ENCODE measurements at places on chromosomes 3 and 15.

DNA sequence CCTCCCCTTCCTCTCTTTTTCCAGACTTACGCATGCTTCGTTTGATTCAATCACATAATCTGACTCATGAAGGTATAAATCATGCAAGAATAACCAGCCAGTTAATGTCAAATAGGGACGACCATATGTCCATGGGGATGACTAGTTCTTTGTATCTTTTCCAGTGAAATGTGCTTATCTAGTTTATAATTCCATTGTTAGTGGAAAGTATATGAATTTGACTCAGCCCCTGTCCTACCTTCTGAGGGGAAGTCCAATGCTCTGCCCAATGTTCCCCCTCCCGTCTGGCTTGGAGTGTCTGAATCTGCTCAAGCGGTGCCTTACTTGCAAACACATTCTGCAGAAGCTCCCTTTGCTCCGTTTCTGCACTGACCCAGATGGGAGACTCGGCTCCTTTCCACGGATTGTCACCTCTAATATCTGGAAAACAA lies 55.0 kb upstream of the EPHB3 start:
- no peak for DNase-seq

DNA sequence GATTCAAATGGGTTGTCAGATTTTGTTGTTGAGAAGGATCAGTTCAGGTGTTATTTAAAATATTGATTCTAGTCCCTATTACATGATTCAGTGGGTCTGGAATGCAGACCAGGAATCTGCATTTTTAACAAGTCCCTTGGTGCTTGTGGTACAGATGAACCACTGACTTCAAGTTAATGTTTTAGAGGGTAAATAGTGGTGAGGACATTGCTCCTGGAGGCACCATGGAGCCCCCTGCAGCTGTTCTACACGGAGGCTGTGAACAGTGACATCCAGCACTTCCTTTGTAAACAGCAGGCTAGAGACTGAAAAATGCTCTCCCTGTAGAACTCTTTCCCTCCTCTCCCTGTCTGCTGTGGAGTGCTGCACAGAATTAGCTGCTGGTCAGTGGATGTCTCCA lies 4.8 kb upstream of the FSIP1 start:
- DNase-seq: no peak

- DNase-seq: no peak
Measured at GRCh38 chr15:45747426-45747825, 112.6 kb downstream of the SQOR start.

DNA sequence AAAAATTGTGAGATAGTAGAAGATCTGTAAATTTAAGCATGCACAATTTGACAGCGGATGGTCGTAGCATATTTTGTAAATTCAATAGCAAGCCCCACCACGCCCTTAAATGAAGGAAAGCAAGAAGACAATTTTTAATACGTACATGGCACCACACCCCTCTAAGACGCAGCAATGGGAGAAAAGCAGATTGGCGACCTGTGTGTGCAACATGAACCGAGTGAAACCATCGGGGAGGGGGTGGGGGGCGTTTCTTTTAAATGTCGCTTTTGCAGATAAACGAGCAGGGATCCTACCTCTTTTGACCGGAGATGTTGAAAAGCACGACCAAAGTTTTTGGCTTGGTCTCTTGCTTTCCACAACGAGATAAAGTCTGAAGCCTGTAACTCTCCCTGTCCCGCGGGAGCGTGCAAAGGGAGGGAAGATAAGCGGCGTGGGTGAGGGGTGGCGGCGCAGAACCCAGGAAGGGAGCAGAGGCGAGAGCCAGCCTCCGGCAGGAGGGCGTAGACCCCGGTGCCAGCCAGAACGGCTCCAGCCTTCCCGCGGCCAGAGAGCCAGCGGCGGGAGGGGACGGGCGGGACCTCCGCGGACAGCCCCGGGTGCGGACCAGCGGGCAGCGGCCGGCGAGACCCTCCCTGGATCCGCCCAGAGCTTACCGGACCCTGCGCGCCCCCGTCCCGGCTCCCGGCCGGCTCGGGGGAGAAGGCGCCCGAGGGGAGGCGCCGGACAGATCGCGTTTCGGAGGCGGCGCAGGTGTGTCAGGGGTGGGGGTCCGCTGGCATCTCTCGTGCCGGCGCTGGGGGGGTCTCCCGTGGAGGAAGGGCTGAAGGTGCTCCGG lies at the start of gene CHL1:
CHL1 (plus strand) TSS at position 453 of the 838 bp plus-strand sequence. CDS start 123,014 bp downstream, outside the sequence.
- no peak for DNase-seq

- DNase-seq: no peak
Measured at GRCh38 chr15:76176487-76177085, 116.8 kb downstream of the TMEM266 start.

DNA sequence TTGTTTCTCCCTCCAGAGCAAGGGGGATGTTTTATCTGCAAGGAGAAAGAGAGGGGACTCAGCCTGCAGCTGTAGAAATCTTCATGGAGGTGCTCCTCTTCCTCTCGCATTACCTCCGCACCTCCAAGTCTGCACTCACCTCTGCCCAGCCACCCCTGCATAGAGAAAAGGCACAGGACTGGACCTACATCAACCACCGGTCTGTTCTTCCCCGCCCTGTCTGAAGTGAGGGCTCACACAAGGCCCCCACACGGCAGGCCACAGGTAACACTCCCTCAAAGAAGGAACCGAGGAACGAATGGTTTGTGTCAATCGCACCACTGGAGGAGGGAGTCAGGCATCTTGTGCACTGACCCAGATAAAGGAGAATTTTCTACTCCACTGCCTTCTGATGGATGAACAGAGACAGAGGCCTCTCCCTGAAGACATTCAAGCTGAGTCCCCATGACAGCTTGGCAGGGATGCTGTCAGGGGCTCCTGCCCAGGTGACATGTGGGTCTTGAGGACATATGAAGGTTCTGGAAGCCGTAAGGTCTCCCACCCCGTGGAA lies 260.3 kb downstream of the XXYLT1 start:
- no peak for DNase-seq

GRCh38 chr15:40337597-40337996 lies 3.1 kb downstream of the CCDC9B start:
- DNase-seq: no peak

- DNase-seq: no peak
Measured at GRCh38 chr3:178384321-178385230, 151.7 kb upstream of the KCNMB2 start.

GRCh38 chr3:170355738-170356595 lies 1.5 kb upstream of the SKIL start:
- DNase-seq: peak; percentile 2

DNA sequence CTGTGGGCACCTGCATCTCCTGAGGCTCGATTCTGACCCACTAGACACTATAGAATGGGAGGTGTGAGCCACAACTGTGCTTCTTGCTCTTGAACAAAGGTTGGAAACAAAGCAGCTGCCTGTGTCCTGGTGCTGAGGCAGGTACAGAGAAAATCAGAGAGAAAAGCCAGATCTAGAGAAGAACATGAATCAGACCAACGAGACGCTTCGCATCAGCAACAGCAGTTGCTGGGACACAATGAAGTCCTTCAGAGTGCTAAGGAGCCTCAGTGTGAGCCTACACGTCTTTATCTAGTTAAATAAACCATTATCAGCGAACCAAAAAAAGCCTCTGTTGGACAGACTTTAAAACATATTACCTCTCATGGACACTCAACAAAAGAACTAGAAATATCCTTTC lies 86.3 kb upstream of the MEX3B start:
- DNase-seq: no peak

- no peak for DNase-seq
Measured at GRCh38 chr3:113630956-113631542, 65.4 kb downstream of the USF3 start.

DNA sequence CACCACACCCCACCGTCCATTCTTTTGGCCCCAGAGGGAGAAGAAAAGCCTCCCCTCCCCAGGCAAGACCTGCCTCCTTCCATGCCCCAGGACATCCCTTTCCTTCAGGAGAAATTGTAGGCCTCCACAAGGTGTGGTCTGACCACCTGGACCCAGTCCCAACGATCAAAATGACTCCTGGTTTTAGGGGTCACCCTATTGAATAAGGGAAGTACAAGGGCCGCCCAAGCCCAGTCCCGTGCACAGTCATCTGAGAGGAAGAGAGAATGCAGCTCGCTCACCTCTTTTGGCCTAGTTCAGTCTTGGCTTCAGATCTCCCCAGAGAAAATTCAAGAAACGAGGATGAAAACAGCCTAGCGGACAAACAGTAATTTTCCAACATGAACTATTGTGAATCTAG lies 249.1 kb downstream of the UACA start:
- DNase-seq: no peak

DNA sequence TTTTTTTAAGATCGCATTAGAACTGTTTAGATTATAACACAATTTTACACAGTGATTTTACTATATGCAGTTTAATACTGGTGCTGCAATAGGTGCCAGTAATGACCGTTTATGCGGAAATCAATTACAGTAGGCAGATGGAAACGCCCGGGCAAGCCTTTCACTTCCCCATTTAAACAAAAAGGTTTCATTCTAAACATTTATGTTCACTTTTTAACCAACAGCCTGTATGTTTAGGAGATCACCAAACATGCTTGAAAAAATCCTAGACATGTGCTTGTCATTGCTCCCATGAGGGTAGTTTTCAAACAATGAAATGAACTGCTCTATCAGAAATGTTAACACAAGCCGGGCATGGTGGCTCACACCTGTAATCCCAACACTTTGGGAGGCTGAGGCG lies 2.7 kb downstream of the BNIP2 start:
- DNase-seq: no peak

DNA sequence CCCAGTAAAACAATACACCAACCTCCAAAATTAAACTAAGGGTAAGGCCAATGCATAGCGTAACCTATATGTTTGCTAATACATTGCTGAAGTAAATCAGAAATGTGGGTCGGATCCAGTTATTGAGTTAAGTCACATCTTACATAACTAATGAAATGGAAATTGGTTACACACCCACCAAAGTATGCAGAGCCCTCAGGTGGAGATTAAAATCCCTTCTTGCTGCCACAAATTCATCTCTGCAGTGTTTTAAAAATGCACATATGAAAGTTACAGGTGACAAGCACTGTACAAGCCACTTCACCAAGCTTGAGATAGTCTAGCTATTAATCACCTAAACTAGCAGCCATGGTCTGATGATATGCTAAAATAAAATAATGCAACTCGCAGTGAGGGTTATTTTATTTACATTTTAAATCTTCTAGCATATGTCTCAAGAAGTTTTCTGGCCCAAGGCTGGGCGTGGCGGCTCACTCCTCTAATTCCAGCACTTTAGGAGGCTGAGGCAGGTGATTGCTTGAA lies 130.6 kb downstream of the AQP9 start:
- no peak for DNase-seq

DNA sequence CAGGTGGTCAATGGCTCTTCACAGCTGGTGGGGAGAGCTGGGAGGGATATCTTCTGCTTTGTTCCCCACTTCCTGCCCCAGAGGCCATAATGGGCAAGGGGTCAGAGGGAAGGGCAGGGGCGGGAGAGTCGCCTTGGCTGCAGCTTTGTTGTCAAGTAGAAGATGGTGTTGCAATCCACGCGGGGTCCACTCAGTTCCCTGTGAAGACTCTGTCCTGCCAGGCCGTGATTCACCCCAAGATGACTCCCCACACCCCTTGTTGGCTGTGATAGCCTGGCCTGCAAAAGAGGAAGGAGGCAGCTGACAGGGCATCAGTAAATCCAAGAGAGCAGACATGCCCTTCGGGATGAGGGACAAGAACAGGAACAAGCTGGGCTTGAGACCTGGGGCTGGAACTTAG lies 6.9 kb downstream of the GALNT15 start:
- no peak for DNase-seq

DNA sequence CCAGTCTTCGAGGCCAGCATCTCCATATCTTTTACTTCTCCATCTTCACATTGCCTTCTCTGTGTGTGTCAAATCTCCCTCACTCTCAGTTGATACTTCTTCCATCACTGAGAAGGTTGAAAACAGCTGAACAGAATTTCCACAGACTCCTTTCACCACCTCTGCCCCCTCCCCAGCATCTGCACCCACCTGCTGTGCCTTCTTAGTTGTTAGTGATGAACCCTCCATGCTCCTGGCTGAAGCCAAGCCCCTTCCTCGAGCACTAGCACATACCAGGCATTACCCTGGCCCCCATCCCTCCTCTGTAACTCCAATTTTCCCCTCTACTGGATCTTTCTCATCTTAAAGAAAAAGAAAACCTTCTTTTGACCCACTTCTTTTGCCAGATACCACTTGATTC lies 27.8 kb upstream of the ESYT3 start:
- no peak for DNase-seq

DNA sequence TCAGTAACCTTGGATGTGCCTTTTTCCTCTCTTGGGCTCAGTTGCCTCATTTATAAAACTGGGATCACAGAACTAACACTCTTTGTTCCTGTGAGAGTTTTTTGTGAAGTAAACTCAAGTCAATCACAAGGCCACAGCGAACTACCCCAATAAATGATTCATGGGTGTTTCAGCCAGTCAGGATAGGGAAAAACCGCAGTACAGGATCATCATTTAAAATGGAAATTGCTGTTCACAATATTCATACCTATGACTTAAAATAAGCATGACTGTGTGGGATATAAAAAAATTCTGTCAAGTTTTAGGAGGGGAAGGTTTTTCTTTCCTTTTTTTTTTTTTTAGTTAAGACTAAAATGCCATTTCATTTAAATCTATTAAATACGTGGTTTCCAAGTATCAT lies 238.1 kb downstream of the CHST2 start:
- no peak for DNase-seq

GRCh38 chr15:32818758-32819447 lies 101.1 kb downstream of the GREM1 start:
- no peak for DNase-seq

DNA sequence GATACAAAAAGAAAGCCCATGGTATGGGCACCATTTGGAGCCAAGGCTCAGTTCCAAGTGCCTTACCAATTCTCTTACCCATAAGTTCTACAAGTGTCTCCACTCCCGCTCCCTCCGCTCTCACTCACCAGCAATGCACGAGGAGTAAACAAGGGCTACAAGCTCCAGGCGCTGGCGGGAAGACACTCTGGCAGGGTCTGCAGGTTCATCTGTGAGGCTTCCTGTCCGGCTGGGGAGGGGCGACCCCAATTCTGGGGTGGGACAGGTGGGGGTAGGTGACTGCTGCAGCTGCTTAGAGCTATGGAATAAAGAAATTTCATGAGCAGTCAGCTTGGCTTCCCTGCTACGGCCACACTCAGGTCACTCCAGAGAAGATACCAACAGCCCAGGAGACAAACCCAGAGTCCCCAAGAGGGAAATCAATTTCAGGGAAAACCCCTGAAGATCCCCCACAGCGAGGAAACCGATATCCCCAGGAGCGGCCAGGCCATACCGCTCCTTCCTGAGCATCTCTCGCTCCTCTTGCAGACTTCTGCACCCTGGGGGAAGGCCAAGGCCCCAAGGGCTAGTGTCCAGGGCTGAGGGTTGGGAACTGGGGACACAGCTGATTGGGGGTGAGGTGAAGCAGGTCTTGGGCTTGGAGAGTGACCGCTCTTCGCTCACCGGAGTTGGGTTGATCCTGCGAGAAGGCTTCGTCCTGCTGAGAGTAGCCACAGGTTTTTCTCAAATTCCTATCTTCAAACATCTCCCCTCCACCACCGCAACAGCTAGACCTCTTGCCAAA lies 1.4 kb downstream of the CDAN1 start:
- no peak for DNase-seq
